ENCODE measurements at places on chromosomes 6 and 20. TPM values are rescaled to one million over a fixed set of nuclear protein-coding genes. Genes with fewer than 3 reads are reported as not detected.

The ZC2HC1B gene
- total RNA-seq: not detected

The CDC5L gene
- total RNA-seq: 20.1 TPM

The VWA7 gene
- 12.8 TPM for total RNA-seq

The TNFRSF21 gene
- 9.3 TPM for total RNA-seq

DNA sequence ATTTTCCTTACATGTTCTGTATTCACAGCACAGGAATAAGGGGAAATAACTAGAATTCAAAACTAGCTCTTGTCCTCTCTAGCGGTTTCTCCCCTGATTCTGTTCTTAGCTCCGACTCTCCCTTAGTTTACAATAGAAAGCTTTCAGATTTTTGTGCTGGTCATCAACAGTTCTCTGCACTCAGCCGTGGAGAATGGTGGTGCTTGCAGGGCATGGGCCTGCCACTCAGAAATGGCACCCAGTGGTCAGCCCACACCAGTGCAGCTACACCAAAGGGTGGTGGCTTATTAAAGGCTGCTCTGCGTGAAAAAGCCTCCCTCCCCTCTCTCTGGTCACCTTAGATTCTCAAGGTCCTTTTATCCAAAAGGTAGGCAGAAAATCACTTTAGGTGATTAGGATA lies 123.5 kb downstream of the SASH1 start:
- no peak for DNase-seq

GRCh38 chr6:46653439-46654195 lies 842 bp downstream of the SLC25A27 start:
- no peak for DNase-seq

DNA sequence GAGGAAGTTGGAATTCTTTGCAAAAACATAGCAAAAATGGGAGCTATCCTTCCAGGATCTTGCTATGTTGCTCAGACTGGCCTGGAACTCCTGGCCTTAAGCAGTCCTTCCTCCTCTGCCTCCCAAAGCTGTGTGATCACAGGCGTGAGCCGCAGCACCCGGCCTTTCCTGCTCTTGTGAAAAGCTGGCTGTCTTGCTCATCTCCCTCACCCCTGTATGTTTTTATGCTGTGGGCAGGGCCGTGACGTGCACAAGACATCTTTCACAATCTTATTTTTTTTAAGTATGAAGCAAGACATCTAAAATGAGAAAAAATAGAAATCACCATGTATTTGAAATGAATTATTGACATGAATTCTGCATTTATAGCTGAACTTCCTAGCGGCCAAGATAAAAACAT lies 110.4 kb downstream of the SAMD5 start:
- no peak for DNase-seq

The SLC16A10 gene
- 20.8 TPM for total RNA-seq

Data from left ventricle myocardium superior (tissue), 1 donor.